ENCODE measurements at places on chromosomes 12 and 14.

- DNase-seq = no peak
Observed at GRCh38 chr14:101440496-101440895, 120.8 kb upstream of the DIO3 start.

DNA sequence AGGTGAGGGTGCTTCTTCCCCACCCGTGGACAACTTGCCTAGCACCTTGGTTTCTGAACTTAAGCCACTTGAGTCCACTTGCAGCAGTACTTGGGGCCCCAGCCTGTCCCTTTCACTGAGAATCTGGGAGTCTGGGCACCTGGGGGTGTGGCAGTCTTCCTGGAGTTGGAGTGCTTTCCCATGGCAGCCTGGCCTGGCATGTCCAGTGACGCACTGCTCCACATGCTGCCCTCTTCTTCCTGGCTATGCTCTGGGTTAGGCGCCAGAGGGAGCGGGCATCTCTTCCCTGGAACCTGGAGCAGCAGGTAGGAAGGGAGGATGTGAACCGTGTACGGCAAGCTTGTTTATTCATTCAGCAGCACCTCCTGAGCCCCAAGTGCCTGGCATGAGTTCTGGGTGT is 76.4 kb downstream of the PAPOLA start:
- DNase-seq = no peak

- no peak for DNase-seq
Observed at GRCh38 chr14:24377657-24378056, 9.7 kb downstream of the NFATC4 start.

DNA sequence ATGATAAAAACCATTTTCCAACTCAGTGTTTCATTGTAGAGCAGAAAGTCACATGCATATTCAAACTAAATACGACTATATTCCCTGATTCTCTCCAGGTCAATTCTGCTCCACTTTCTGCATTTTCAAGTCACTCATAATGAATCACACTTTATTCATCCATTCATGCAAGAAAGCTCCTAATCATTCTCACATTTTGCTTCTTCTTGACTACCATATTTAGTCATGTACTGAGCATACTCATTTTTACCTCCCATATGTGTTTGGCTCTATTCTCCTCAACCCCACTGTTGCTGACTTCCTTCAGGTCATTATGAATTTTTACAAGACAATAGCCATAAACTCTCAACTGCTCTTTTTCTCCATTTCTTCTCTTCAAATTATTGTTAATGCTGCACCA is 43.4 kb upstream of the PIK3C2G start:
- DNase-seq = no peak

DNA sequence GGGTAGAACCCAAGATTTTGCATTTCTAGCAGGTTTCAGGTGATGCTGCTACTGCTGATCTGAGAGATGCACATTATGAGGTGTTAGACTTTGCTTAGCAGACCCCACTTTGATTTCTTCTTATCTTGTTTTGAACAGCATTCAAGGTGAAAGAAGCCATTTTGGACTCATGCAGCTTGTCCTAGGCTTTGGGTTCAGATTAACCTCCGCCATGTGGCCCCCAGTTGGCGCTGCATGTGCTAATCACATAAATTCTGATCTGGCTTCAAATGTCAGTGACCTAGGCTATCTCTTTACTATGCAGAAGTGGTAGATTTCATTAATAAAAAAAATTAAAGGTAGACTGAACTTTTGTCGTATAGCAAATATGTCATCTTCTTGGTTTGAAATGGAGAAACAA is 89.8 kb upstream of the DYRK2 start:
- no peak for DNase-seq

GRCh38 chr12:74412606-74413230 is 124.9 kb upstream of the ATXN7L3B start:
- peak; percentile 40 for DNase-seq

- no peak for DNase-seq
Observed at GRCh38 chr12:58368001-58368400, 426.6 kb downstream of the ATP23 start.

DNA sequence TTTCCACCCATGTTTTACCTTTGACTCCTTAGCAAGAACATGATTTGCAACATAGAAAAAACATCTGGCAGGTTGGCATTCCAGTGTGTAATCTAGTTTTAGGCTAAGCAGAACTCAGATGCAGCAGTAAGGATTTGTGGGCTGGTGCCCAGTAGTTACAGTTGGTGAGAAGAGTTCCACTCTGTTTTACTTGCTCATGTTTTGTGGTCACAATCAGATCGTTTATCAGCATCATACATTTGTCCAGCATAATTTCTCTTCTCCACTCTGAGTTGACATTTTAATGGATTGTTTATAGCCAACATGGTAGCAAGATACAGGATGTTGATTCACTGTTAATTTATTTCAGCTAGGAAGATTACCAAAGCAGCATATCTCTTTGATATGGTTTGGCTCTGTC is 120.0 kb downstream of the PDE6H start:
- no peak for DNase-seq

DNA sequence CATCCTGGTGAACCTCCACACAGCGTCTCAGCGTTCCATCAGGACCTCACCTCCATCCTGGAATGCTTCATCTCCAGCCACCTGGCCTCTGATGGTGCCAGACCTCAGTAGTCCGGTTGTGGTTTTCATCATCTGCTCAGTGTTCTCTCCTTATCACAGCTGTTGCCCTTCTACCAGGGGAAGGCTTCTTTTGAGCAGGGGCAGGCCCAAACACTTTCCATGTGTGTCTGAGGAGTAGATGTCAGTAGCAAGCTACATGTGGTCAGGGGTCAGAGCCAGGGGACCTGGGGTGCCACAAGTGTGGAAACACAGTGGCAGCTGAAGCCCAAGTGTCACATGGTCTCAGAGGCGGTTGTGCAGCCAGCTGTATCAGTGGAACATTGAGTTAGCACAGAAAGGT is 30.2 kb upstream of the FGD4 start:
- no peak for DNase-seq

DNA sequence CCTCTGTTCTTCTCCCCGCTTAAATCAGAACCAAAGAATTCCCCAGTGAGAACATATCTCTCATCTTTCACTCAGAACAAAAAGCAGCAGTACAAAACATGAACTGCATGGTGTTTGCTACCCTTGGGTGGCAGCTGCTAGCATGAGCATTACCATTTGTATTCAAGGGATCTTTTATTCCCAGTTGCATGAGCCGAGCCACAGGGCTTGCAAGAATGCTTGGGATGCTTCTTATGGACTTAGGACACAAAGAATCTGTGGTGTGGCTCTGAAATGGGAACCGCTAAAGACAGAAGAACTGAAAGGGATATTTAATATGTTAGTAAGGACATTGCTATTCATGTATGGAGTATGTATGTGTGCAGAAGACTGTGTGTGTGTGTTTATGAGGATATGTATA is 190.6 kb downstream of the TMX1 start:
- DNase-seq = no peak

- no peak for DNase-seq
Observed at GRCh38 chr12:93762912-93763553, 85.9 kb downstream of the CRADD start.

- DNase-seq = no peak
Observed at GRCh38 chr12:19138956-19139355, 9.4 kb downstream of the PLEKHA5 start.

DNA sequence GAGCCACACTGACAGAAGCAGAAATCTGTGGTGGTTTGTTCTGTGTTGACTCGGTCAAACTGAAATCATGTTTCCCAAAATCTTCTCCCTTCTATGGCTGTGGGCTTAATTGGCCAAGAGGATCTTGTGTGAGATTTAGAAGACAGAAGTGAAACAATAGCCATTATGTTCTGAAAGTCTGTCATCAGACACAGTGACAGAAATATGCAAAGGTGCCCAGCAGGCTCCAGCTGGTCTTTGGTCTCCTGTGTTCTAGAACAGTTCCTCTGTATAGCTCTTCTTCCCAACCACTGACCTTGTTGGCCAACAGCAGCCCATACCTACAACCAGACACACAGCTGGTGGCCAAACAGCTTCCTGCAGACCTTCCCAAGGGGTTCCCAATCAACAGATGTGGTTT is 25.0 kb upstream of the COCH start:
- no peak for DNase-seq

DNA sequence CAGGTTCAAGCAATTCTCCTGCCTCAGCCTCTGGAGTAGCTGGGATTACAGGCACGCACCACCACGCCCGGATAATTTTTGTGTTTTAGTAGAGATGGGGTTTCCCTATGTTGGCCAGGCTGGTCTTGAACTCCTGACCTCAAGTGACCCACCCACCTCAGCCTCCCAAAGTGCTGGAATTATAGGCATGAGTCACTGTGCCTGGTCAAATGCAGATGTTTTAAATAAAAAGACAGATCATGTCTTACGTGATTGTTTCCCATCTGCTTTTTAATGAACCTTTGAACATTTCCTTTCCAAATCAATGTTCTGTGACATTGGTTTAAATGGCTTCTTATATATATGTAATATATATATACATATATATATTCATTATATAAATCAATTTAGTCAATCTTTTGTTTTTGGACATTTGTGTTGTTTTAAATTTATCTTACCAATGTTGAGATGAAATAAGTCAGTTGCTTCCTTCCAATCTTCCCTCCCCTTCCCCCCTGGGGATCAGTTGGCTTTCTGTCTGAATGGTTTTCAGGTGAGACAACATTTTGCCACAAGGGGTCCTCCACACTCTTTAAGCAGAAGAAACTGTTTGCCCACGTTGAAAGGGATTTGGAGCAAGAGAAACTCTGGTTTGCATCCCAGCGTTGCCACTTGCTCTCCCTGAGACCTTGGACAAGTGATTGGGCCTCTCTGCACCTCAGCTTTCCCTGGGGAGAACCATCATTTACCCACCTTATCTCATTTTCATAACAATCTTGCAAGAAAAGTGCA is 47.6 kb upstream of the RBM19 start:
- DNase-seq = peak; percentile 73

DNA sequence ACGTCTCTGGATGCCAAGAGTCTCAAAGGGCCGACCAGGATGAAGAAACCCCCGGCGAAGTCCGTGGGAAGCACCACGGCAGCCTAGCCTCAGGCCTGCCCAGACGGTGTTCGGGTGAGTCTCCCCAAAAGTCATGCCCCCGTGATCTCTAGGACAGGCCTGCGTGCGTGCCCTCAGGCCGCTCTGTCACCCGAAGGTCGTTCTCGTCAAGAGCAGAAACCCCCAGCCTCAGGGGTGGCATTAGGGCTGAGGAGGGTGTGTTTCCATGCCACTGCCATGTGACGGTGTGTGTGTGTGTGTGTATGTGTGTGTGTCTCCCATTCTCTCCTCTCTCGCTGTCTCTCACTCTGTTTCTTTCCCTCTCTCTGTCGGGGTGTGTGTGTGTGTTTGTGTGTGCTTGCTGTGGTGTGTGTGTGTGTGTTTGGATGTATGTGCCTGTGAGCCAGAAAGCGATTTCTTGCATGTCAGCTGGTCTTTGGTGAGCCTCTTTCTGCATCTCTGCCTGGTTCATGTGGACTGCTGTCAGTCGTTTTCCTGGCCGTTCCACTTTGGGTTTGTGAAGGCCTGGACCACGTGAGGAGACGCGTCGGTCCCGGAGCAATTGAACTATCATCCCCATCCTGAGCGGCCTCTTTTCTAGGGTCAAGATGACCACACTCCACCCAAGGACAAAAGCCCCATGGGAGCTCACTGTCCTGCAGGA is 772.5 kb upstream of the ALG10B start:
- DNase-seq = no peak

GRCh38 chr12:76055393-76055792 is 23.8 kb upstream of the PHLDA1 start:
- peak; percentile 17 for DNase-seq

GRCh38 chr12:93595351-93595750 is 22.9 kb downstream of the SOCS2 start:
- no peak for DNase-seq
